Coronary artery (tissue), 2 donors: ENCODE measurements at places on chromosomes 4 and X.

DNA sequence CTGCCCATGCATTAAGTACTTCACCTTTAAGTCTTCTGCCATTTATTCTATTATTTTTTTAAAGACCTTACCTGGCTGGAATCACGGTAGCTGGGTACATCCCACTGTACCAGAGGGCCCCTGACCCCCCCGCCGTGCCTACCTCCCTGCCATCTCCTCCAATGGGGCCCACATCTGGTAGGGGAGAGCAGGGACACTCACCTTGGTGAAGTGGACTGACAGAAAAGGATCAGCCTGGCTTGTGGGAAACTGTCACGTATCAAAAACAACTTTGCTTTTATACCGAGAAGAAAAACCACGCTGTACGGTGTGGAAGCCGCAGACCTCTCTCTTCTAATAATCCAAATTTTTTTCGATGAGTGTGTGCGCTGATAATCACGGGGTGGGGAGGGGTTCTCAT is at the start of gene FOXP3:
FOXP3 (minus strand) TSS at position 251 of the 400 bp plus-strand sequence. CDS start 6,205 bp downstream, outside the sequence.
- no peak for DNase-seq

- no peak for DNase-seq
Measured at GRCh38 chr4:180542445-180543100, 1700.6 kb upstream of the TENM3 start.

- no peak for DNase-seq
Measured at GRCh38 chrX:97494756-97495372, 611.2 kb downstream of the RPA4 start.

DNA sequence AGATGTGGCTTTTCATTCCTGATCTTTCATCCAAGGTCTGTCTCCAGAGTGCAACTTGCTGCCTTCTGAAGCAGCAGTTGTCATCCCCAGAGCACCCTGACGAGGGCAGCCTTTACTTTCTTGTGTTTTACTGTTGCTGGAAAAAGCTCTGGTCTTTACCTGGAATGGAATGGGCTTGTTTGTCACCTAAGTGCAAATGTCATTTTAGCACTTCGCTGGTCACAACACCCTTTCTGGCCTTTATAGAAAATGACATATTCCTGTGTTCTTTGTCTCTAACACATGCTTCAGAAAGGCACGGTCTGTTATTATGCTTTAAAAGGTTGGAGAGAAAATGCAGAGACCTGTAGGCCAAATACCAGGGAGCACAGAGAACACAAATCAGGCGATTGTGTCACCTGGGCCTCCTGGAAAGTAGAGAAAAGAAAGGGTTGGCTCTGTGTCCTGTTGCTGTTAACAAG is 332.7 kb upstream of the IGFBP7 start:
- no peak for DNase-seq

- no peak for DNase-seq
Measured at GRCh38 chrX:68376373-68376772, 56.9 kb downstream of the OPHN1 start.
